Stimulated activated CD4-positive, alpha-beta T cell treated with anti-CD3 and anti-CD28 coated beads, Interleukin-4, amount 100 ng/mL, for 48 hours (primary cell): ENCODE measurements at places on chromosomes 5 and 9.

DNA sequence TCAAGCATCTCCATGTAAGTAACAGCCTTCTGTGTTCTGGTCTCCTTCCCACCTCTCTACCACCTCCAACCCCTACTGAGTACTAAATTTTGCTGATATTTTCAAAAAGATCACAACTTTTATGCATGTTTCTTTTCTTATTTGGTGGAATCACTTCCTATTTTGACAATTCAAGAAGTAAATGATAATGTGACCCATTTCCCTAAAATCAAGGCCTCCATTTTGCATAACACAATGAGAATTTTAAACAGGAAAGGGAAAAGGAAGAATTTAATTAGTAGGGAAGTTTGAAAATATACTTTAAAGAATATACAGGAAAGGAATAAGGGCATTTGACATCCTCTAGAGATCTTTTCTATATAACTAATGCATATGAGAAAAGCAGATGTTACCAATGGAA is 212.9 kb upstream of the RASA1 start:
- DNase-seq, result no peak

- no peak for DNase-seq
These were observed 26.3 kb upstream of the PTPDC1 start for GRCh38 chr9:94057918-94058317.

DNA sequence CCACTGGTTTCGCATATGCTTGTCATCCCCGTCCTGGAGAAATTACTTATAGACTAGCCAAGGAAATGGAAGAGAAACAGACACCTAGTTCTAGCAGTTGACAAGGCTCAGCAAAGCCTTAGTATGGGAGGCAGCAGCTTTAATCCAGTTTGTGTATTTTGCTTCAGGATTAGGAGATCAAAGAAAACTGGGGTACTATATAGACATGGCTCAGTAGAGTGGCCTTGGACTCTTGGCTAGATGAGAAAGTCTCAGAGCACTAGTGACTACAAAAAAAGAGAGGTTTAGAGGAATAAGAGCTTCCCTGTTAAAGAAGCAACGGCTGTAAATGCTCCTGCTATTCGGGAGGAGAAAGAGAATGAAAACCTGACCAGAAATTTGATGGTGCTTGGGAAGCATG is 349.1 kb downstream of the CTNND2 start:
- DNase-seq, result no peak

DNA sequence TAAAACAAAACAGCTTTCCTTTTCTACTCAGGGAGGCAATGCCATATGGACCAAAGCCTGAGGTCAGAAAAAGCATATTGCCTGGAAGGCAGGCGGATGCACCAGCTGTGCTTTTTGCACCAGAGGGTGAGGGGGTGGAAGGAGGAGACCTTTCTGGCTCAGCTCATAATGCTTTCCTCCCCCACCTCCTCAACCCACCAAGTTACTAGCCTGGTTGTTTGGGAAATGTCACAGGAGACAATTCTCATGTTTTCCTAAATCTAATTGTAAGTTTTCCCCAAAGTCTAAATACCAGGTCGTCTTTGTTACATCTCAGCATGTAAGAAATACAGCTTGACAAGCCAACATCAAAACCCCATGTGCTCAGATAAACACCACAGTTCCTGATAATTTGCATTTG is 72.6 kb upstream of the DMRTA1 start:
- no peak for DNase-seq

DNA sequence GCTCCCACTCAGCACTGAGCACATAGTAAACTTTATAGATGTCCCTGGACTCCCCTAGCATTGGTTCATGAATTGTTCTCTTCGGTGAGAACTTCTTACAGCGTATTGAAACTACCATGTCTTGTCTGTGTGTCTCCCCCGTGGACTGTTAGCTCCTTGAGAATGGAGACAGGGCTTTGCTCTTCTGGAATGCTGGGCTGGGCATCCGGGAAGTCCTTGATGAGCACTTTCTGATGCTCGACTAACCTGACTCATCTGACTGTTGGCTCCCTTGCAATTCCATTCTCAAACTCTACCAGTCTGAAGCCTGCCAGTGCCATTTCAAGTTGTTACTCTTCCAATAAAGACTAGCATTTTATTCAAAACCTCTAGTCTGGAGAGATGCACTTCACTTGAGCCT is 15.0 kb upstream of the PFDN1 start:
- no peak for DNase-seq

DNA sequence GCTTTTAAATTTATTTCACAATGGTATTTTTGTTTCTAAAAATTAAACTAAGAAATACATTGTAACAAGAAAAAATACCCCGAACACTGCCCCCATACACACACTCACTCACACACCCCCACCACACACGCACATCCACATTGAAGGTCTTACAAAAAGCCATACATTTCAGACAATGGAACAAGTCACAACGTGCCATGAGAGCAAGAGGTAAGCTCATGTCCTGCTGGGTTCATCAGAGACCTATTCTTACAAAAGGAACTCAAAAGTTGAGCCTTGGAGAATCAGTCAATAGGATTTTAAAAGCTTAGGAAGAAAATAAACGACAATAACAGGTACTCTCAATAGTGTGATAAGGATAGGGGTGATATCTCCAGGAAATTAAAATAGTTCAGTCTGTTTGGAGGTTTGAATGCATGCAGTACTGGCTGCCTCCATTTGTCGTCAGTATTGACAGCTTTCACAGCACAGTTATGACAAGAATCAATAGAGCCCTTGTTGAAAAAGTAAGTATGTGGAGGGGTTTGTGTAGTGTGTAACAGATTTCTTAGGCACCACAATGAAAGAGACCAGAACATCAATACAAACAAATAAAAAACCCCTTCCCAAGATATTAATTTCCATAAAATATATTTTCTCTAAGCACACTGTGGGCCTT is 1826.2 kb upstream of the CDH6 start:
- no peak for DNase-seq

- DNase-seq, result no peak
These were observed 1203.2 kb downstream of the CDH12 start for GRCh38 chr5:21649969-21650368.
